ENCODE measurements at places on chromosomes 2 and 18.

DNA sequence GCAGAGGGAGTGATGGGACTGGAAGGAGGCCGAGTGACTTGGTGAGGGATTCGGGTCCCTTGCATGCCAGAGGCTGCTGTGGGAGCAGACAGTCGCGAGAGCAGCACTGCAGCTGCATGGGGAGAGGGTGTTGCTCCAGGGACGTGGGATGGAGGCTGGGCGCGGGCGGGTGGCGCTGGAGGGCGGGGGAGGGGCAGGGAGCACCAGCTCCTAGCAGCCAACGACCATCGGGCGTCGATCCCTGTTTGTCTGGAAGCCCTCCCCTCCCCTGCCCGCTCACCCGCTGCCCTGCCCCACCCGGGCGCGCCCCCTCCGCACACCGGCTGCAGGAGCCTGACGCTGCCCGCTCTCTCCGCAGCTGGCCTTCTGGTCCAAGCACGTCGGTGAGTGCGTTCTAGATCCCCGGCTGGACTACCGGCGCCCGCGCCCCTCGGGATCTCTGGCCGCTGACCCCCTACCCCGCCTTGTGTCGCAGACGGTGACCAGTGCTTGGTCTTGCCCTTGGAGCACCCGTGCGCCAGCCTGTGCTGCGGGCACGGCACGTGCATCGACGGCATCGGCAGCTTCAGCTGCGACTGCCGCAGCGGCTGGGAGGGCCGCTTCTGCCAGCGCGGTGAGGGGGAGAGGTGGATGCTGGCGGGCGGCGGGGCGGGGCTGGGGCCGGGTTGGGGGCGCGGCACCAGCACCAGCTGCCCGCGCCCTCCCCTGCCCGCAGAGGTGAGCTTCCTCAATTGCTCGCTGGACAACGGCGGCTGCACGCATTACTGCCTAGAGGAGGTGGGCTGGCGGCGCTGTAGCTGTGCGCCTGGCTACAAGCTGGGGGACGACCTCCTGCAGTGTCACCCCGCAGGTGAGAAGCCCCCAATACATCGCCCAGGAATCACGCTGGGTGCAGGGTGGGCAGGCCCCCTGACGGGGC, 4.6 kb downstream of the PROC start:
- no peak for DNase-seq

GRCh38 chr2:4354678-4355077, 651.3 kb downstream of the DCDC2C start:
- DNase-seq, result no peak

DNA sequence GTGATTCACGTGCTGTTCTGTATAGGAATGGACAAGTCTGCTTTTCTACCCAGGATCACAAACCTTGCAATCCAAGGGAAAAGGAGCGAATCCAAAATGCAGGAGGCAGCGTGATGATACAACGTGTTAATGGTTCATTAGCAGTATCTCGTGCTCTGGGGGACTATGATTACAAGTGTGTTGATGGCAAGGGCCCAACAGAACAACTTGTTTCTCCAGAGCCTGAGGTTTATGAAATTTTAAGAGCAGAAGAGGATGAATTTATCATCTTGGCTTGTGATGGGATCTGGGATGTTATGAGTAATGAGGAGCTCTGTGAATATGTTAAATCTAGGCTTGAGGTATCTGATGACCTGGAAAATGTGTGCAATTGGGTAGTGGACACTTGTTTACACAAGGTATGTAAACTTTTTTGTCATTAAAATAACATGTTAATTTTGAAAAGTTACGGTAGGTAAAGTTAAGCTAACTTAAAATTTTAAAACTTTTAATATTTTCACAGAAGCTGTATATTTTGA, 33.0 kb downstream of the PPM1B start:
- no peak for DNase-seq

DNA sequence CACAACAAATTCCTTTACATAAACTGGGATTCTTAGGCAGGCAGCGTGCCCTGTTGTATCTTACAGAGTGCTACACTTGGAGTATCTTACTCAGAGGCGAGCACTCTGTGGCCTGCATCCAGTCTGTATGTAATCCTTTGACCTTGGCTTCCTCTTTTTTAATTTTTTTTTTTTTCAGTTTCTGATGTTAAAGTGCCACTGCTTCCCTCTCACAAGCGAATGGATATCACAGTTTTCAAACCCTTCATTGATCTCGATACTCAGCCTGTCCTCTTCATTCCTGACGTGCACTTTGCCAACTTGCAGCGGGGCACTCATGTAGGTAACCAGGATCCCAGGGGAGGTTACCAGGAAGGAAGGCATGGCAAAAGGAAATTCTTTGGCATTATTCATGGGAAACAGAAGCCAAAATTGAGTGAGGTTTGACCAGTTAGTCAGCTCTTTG, 40.4 kb downstream of the GRHL1 start:
- no peak for DNase-seq

DNA sequence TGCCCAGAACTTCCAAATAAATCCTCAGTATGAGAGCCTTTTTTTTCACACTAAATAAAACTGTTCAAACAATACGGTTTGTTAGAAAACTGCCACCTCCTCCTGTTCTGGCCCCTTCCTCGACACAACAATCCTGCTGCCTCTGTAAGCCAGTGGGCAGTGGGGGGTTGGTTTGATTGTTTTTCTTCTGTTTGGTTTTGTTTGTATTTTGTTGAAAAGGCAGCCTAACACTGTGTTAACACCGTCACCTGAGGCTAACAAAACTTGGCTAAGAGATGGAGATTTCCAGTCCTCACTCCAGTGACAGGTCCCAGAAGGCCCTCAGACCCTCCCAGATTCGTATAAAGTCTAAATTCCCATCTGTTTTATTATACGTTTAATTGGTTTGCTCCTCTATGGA, 402.1 kb downstream of the ZNF521 start:
- no peak for DNase-seq

DNA sequence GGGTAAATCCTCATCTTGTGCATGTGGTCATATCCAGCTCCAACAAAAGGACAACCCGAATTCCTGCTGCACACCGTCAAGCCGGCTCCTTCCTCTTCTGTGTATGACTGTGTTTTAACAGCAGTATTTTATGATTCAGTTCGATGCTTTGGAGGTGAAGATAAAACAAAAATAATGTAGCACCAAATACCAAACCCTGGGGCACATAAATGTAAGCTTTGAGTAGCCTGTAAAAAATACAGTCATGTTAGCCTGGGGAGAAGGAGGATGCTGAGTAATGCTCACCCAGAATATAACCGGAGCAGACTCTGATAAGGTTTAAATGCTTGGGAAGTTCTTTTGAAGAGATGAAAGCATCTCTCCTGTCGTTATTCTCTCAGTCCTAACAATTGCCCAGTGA, 225.0 kb downstream of the SUCLG1 start:
- no peak for DNase-seq

GRCh38 chr2:224946895-224947294, 95.4 kb downstream of the DOCK10 start:
- peak; percentile 27 for DNase-seq

GRCh38 chr2:72955228-72956049, 38.1 kb downstream of the EMX1 start:
- DNase-seq, result no peak

DNA sequence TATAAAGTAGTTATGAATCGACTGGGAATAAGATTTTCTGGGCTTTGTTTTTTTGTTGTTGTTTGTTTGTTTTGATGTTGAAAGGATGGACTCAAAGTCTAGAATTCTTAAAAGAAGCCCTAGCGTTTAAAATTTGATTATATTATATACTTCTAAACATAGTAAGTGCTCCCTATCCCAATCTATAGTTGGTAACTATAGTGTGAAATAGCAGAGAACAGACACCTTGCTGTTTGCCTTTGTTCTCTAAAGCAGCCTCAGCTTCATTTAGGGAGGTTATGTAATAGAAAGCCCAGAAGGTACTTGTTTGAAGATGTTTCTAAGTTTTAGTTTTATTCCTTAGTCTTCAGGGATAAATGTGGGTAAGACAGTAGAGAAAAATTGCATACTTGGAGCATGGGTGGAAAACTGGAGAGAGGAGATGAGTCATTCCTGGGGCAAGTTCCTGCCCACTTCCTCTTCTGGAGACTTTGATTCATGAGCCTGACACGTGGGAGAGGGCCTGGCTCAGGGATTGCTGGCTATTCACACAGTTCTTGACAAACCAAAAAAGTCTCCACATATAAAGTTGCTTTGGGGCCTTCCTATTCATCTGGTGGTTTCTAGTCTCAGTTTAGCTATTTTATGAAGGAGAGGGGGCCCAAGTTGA, 131.9 kb downstream of the MYO1B start:
- peak; percentile 89 for DNase-seq

DNA sequence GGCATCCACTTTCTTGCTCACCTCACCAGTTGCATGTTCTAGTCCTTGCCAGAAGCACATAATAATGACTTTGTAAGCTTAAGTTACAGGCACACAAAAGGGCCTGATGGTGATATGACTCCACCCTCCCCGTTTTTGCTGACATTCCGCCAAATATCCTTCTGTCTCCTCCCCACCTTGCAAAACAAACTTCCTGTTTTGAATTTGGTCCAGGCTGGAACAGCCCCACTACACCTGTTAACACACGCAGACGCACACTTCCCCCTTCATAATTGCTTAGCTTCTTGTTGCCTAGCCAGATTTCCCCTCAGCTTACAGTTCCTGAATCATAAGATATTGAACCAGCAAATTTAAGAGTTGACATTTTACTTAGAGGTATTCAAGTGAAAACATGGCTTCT, at the start of gene MGAT5:
MGAT5 (plus strand) TSS at position 269 of the 400 bp plus-strand sequence. CDS start 332 bp downstream, outside the sequence.
- DNase-seq, result no peak

- no peak for DNase-seq
Measured at GRCh38 chr2:120568975-120569268, 166.7 kb upstream of the GLI2 start.

DNA sequence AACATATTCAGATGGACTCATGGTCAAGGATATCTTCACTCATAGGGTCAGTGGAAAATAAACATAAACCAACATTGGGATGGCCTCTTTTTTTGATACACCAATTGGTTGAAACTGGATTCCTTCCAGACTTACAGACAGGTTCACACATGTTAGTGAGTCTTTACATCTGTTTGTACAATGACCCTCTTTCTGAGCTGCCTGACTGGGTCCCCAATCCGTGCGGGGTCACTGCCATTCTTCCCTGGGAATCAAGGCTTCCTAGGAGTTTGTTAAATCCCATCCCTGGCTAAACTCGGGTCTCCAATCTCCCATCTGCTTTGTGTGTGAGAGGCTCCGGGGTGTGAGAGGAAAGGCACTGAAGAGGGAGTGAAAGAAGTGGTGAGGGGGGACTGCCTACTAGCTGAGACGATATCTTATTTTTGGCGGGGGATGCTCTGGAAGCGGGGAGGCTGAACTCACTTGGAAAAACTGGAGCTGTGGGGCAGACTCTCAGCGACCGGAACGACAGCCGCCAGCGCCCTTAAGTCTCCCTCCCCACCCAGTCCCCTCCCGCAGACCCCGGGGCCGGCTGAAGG, 487 bp downstream of the STARD6 start:
- DNase-seq, result peak; percentile 2

GRCh38 chr2:127625572-127625951, 20.4 kb upstream of the GPR17 start:
- DNase-seq, result no peak

- DNase-seq, result peak; percentile 51
Measured at GRCh38 chr2:108412995-108413710, 35.4 kb downstream of the SULT1C4 start.

DNA sequence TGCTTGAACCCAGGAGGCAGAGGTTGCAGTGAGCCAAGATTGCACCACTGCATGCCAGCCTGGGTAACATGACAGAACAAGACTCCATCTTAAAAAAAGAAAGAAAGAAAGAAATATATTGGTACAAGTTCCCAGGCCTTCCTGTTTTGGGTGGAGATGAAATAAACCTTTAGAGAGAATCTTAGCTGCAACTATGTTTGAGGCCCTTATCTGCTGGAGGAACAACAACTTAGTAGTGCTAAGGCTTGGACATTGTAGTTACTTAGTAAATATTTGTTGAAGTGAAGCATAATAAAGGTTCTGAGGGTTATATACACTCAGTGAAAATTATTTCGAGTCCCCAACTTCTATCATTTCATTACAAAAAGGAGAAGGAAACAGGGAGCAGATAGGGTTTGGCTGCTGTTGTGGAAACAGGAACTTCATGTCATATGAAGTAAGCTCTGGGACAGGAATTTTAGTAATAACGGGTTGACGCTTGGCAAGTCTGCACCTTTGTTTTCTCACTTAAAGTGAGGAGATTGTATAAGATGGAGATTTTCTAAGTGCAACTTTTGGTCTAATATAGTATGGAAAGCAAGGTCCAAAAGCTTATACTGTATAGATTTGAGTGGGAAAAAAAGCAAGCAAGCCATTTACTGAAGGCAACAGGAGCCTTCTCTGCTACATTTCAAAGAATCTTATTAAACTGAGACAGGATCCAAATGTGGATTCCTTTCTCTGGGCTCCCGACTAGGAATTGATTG, 40.0 kb upstream of the AGPS start:
- no peak for DNase-seq

DNA sequence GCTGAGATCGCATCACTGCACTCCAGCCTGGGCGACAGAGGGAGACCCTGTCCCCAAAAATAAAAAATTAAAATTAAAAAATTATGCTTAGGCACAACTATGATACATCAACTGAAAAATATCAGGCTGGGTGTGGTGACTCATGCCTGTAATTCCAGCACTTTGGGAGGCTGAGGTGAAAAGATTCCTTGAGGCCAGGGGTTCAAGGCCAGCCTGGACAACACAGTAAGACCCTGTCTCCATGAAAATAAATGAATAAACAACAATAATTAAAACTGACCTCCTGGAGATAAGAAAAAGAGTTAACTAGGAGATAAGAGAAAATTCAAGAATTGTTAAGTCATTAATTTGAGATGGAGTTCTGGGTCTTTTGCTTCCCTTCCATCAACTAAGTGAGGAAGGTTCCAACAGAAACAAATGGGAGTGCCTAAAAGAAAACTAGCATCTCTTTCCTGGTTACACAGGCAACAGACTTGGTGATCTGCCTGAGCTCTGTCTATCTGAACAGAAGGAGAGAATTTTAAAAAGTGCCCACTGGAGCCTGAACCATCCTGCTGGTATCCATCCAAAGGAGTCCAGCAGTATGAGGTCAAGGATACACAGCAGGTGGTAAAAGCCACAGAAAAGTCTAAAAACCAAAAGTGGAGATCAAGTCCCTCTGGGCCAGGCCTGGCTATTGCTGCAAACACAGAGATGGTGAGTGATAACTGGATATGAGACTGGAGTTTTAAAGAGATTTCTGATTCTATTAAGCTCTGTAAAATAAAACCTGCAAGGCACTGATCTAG, 8.8 kb downstream of the PPM1G start:
- DNase-seq, result no peak

GRCh38 chr2:85663594-85664565, 4.1 kb downstream of the SFTPB start:
- no peak for DNase-seq

DNA sequence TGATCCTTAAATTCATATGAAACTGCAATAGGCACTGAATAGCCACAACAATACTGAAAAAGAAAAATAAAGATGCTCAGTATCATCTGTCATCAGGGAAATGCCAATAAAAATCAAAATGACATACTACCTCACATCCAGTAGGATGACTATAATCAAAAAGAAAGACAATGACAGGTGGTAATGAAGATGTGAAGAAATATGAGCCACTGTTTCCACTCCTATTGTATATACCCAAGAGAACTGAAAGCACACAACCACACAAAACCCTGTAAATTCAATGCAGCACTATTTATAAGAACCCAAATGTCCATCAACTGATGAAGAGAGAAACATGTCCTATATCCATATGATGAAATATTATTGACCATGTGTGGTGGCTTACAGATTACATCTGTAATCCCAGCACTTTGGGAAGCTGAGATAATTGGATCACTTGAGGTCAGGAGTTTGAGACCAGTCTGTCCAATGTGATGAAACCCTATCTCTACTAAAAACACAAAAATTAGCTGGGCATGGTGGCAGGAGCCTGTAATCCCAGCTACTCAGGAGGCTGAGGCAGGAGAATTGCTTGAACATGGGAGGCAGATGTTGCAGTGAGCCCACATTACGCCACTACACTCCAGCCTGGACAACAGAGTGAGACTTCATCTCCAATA, 39.9 kb downstream of the MAP3K2 start:
- no peak for DNase-seq
